ENCODE measurements at places on chromosomes 5 and 9. TPM values are rescaled to one million over a fixed set of nuclear protein-coding genes. Genes with fewer than 3 reads are reported as not detected.

NDOR1 gene
- total RNA-seq, result 27.7 TPM

SLC6A7 gene
- total RNA-seq, result not detected

- no peaks in the 10 kb centered on the region for H3K27me3 ChIP-seq
- no peak overlapping the region for H3K4me3 ChIP-seq
- no peaks in the 10 kb centered on the region for H3K36me3 ChIP-seq
- H3K4me1 ChIP-seq, result no peaks in the 10 kb centered on the region
These were observed 259.5 kb downstream of the BNC2 start for GRCh38 chr9:16611001-16611400.

GRCh38 chr5:153094333-153094732 is 396.1 kb upstream of the GRIA1 start:
- H3K4me3 ChIP-seq, result no peak overlapping the region
- H3K27me3 ChIP-seq, result no peaks in the 10 kb centered on the region
- DNase-seq, result no peak
- H3K36me3 ChIP-seq, result no peaks in the 10 kb centered on the region
- no peak overlapping the region for H3K27ac ChIP-seq

GRCh38 chr5:88761269-88761850 is 121.6 kb downstream of the MEF2C start:
- no peaks in the 10 kb centered on the region for H3K36me3 ChIP-seq
- H3K4me3 ChIP-seq, result no peak overlapping the region
- no peak overlapping the region for H3K27ac ChIP-seq

DNA sequence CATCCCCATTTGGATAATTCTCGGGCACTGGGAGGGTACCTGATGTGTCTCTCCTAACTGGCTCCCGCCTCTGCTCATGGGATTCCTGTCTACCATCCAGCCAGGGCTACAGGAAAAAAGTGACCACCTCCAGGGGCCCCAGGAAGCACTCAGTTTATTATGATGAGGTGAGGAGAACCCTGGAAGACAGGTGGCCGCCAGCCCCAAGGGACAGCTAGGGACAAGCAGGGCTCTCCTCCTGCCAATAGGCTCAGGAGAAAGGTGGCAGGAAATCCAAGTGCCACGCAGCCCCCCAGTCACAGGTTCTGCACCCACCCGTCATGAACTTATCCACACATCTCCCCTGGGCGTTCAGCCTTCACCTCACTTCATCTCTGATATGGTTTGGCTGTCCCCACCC is 61.5 kb upstream of the ZNF354A start:
- no peak for DNase-seq
- no peaks in the 10 kb centered on the region for H3K4me1 ChIP-seq

- H3K4me3 ChIP-seq, result no peak overlapping the region
- no peak for DNase-seq
- H3K27ac ChIP-seq, result no peak overlapping the region
- H3K36me3 ChIP-seq, result no peaks in the 10 kb centered on the region
These were observed 159.3 kb downstream of the NR3C1 start for GRCh38 chr5:143244000-143244736.

- H3K27ac ChIP-seq, result no peak overlapping the region
- H3K4me3 ChIP-seq, result no peak overlapping the region
- H3K36me3 ChIP-seq, result no peaks in the 10 kb centered on the region
- H3K4me1 ChIP-seq, result no peaks in the 10 kb centered on the region
- DNase-seq, result no peak
- H3K27me3 ChIP-seq, result no peaks in the 10 kb centered on the region
These were observed 16.4 kb upstream of the ADAMTSL1 start for GRCh38 chr9:18457510-18457909.

Data from activated CD4-positive, alpha-beta memory T cell treated with anti-CD3 and anti-CD28 coated beads, Interleukin-2, amount 10 ng/mL, durations not matched to agents 7 days and 5 days (primary cell).